ENCODE measurements at places on chromosomes 1 and 21.

DNA sequence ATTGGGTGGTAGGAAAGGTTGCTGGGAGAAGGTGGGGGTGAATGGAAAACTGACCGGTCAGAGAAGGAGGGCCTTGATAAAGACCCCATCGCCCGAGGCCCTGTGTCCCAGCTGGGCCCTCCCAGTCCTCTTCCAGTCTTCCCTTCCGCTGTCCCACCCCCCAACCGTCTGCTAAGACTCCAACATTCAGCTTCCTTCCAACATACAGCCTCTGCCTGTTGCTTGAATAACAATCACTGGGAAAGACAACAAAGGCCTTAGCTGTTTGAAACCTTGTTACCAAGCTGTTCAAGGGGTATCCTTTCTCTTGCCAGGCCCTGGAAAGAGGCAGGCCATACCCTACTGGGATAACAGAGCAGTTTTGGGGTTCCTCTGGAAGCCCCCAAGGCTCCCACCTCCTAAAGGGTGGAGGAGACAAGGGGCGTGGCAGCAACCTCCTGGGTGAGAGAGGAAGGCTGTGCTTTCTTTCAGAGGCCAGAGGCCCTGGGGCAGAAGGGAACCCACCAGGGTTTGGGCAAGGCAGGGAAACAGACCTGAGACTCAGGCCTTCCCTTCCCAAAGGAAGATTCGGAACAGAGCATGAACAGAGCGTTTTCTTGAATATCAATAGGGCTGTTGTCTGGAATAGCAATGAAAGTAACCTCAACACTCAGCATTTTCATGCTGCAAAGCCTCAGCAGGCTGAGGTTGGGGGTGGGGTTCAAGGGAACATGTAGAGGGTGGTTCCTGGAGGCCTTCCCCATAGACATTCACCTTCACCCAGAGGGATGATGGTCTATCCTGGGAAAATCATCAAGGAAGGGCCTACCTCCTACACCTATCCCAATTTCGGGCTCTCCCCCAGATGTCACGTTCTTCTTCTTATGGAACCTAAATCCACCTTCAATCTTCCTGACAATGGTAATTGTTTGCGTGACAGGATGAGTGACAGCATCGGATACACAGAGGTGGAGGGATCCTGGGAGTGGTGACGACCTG lies 4.1 kb downstream of the ETNK2 start:
- DNase-seq: no peak

DNA sequence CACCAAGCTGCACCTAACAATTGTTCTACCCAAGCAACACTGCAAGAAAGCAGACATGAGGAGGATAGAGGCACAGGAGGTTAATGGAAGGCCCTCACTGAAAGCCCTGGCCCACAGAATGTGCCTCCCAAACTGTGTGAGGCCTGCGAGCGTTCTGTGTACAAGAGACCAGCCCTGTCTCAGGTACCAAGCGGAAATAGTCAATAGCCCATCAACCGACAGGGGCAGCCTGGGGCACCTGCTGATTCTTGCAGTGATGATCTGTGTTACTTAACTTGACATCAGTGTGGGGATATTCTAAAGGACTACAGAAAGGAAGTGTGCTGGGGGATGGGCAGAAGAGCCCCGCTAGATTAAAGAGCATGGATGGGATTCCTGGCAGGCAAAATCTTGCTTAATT lies 392.4 kb downstream of the KCNH1 start:
- no peak for DNase-seq

DNA sequence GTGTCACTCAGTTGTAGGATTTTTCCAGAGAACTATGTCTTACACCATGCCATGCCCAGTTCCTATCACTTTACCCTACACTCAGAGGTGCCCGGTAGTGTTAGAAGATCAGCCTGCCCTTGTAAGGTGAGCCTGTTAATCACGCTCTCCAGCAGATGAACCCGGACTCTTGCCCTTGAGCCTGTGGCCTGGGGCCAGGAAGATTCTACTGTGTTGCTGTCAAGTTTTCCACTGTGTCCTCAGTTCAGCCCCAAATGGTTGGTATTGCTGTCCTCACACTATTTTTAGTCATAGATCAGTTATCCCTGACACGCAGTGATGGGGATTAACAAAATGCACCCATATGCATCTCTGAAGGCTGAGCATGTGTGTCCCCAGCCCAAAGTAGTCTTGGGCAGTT lies 105.0 kb upstream of the SPAG17 start:
- DNase-seq: no peak

DNA sequence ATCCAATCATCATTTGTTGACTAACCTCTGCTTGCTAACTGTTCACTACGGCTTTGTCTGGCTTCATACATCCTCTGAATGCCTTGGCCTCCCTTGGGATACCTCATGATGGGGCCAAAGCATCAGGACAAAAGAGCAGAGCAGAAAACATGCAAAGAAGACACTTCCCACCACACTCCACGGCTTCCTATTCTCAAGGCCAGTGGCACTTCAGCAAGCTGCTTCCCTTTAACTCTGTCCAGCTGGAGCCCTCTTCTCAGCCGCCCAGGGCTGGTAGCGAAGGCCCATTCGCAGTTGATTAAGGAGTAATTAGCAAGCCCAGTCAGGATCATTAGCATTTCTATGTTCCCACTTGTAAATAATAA lies 224.3 kb upstream of the FGGY start:
- DNase-seq: peak; percentile 20

DNA sequence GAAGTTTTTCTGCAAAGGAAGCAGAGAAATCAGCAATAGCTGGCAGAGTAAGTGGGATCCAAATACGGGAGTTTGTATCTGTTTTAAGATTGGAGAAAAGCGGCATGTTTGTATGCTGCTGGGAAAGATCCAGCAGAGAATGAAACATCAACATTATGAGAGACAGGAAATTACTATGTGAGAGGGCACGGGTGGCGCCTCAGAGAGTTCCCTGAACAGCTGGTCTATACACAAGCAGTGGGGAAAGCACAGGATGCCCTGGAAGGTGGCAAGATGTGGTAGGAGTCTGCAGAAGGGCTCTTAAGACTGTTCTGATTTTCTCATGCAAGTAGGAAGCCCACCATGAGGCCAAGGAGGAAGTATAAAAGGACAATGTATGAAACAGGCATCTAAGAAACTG lies 130.4 kb downstream of the RERE start:
- peak; percentile 52 for DNase-seq

DNA sequence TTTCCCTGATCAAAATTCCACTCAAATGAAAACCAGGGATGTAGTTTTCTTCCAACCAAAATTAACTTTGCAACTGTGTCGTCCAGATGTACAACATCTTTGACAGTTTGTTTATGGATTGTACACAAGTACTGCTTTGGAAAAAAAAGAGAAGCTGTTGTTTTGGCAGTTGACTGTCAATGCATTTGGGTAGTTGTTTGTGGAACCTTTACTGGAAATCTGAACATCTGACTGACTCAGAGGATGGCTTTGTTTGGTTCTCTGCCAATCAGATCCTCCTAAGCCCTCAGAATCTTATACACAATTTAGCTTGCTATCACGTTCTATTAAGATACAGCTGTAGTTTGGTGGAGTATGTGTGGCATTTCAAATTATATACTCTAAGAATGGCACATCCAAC lies 195.0 kb downstream of the KCNK2 start:
- peak; percentile 73 for DNase-seq

- DNase-seq: no peak
Measured at GRCh38 chr1:37915476-37916093, 31.3 kb downstream of the INPP5B start.

DNA sequence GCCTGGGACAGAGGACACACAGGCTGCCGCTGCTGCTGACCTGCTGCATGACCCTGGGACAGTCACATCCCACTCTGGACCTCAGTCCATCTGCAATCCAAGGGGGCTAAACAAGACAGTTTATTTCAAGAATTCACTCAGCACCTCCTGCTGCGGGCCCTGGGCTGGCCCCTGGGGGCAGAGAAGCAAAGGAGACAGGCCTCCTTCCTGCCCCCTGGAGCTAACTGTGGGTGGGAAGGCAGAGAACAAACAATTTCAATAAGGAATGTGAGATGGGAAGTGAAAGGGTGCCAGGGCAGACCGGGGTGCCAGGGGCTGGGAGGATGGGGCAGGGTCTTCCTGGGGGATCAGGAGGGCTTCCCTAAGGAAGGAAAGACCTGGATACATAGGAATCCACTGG lies 60.0 kb downstream of the TAS1R2 start:
- DNase-seq: no peak

DNA sequence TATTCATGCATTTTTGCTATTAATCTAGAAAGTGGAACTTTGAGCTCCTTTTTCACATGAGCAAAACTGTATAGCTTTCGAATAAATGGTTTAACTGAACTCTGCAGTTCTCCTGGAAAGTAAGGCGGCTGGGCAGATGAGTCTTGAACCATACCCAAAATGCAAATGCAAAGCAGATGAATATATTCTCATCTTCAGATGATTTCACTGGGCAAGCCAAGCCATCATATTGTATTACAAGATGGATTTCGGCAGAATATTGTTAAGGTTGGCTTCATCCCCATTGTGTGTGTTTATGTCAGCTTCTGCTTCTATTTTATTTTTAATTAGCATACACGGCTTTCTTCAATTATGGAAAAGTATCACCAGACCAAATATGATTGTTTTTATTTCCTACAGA lies 209.6 kb downstream of the GREM2 start:
- DNase-seq: no peak

- DNase-seq: no peak
Measured at GRCh38 chr1:76577525-76578185, 289.6 kb upstream of the ST6GALNAC5 start.

- peak; percentile 93 for DNase-seq
Measured at GRCh38 chr1:234730770-234731568, 121.0 kb upstream of the IRF2BP2 start.

DNA sequence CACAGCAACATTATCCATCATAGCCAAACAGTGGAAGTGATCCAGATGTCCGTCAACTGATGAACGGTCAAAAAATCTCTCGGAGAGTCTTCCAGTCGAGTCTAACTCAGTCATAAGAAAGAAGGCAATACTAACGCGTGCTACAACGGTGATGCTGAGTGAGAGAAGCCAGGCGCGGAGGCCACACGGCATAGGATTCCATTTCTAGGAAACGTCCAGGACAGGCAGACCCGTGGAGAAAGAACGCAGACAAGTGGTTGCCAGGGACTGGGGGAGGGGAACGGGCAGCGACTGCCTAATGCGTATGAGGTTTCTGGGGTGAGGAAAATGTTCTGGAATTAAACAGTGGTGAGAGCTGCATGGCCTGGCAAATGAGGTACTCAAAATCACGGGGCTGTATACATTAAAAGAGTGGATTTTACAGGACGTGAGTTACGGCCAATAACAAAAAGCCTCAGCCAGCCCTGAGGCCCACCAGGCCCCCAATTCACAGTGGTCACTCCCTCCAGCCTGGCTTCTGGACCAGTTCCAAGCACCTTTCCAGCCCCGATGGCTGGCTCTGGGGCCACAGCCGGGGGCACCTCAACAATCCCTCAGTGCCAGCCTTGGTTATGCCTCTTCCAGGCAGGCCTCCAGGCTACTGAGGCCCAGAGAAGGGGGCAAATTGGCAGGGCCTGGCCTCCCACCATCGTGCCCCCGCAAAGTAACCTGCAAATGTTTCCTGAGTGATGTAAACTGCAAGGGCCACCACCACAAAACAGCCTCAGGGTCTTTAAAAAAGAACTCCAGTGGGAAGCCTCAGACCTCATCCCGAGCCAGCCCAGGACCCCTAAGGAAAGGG lies 3.4 kb downstream of the WNT9A start:
- DNase-seq: no peak

DNA sequence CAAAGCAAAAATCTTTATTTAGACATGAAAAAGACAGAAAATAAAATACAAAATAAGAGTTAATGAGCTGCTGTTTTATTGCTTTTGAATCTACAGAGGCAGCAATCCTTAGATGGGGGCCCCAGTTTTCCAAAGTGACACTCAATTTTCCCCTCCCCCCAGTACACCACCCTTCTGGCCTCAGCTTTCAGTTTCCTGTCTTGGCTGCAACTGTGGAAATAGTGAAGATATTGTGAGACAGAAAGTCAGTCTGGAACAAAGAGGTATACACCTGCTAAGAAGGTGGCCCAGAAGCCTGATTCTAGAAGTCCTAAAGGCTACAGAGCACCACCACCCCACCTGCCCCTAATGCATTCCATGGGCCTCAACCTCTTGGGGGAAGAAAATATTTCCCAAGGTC lies 1.1 kb upstream of the MTMR11 start:
- no peak for DNase-seq

DNA sequence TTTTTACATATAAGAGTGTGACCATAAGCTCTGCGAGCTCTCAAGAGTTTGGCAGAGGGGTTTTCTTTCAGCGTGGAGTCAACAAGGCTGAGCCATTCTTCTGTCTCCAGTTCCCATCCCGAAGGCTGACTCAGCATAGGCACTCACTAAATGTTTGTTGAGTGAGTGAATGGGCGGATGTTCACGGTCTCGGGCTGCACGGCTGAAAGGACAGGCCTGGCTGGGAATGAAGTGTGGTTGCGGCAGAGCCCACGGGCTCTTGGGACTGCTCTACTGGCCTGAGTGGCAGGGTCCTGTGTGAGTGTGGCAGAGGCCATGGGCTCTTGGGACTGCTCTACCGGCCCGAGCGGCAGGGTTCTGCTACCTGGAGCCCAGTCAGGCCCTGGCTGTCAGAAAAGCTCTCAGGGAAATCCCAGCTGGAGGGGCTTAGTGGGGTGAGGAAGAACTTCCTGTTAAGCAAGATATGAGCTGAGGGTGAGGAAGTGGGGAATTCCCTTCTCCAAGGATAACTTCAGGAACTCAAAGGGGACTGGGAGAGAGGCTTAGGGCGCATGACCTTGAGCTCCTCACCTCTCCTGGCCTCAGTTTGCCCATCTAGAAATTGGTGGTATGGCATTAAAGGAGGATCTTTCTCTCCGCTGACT lies 56.6 kb upstream of the C1orf174 start:
- no peak for DNase-seq

GRCh38 chr1:98044071-98044697 lies 123.3 kb upstream of the DPYD start:
- no peak for DNase-seq

DNA sequence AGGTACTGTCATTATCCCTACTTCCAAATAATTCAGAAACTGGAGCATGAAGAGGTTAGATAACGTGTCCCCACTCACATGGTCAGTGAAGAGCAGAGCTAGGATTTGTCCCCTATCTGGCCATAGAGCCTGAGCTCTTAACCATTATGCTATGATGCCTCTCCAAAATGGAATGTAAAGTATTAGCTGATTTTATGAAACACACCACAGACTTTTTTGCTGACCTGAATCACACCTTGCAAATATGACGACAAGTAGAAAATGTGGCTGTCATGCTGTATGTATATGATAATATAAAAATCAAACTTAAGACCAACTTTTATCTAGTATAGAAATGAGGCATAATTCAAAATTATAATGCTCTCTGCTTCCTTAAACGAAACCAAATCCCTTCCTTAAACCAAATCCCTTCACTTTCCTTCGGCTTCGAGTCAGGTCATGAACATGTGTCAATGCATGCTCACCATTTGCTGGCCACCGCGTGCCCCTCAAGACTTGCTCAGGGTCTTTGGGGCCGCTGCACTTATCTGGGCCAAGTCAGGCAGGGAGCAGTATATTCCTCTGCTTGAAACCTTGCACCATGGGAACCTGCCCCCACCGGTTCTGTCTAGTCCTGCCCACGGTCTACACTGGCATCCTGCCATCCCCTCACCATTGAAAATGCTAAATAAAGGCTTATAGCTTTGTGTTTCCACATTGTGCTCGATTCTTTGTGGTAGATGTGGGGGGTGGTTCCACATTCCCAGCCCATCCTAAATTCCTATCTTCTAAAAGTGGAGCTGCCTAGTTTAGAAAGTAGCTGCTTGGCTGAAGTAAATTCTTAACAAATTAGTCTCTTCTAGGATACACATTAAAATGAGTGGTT lies 1.6 kb upstream of the TMCC2 start:
- DNase-seq: peak; percentile 83

- DNase-seq: no peak
Measured at GRCh38 chr21:44420416-44421205, 34.7 kb upstream of the LRRC3 start.

GRCh38 chr1:216221260-216221700 lies 202.0 kb downstream of the USH2A start:
- DNase-seq: peak; percentile 82

All from EH (cell line).